NCI-H187 treated with DMSO at 0.1 percent for 48 hours (cell line): ENCODE measurements at places on chromosomes 12 and 14.

DNA sequence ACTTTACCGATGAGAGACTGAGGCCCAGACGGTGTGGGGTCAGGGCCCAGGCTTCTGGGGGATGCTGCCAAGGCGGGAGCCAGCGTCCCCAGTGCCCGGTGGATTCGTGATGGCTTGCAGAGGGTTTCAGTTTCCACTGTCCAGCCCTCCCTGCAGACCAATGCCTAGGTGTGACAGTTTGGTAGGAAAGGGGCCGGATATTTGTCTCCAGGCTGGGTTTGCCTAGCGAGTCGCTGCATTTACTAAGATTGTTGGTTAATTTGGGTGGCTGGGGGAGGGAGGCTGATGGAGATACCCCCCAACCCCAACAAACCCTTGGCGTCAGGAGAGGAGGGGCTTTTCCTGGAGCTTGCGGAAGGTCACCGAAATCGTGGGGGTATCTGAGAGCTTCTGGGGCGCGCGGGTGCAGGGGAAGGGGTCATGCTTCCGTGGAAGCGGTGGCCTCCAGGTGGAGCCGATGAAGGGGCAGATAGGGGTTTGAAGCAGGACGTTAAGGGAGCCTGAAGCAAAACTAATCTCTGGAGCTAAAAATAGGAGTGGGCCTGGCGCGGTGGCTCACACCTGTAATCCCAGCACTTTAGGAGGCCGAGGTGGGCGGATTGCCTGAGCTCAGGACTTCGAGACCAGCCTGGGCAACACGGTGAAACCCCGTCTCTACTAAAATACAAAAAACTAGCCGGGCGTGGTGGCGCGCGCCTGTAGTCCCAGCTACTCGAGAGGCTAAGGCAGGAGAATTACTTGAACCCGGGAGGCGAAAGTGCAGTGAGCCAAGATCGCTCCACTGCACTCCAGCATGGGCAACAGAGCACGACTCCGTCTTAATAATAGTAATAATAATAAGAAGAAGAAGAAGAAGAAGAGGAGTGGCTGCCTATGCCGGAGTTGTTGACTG, 1.1 kb upstream of the CDC42BPB start:
- DNase-seq: no peak

DNA sequence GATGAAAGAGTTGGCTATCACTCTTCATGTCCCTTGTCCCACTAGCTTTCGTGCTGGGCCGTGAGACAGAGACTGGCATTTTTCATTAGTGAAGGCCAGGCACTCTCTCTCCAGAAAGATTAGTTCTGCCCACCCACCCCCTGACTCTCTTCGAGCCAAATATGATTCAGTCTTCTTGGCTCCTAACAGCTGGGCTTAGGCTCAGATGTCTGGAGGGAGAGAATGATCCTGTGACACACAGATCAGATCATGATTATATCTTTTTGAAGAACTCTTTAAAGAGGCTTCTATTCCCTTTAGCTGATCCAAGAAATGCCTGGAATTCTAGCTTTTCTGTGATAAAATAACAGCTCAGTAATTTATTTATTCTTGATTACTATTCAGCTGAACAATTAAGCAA, 5.2 kb upstream of the GNG2 start:
- DNase-seq: no peak

DNA sequence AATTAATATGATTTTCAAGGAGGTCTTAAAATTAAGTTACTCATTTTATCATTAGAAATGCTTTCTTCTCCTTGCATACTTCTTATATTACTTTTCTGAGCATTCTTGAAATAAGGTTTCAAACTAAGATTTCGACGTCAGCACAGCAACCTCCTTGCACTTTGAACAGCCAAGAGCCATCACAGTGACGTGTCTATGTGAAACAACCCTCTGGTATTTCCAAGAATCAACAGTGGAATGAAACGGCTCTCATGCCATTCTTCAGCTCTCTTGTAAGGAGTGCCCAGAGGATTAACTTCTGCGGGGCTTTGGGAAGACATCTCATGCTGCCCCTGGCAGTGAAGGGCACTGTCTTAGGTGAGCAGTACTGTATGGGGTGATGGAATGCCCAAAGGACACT, 109.2 kb downstream of the EFCAB11 start:
- no peak for DNase-seq

- DNase-seq: no peak
Observed at GRCh38 chr14:35416108-35416750, 11.7 kb upstream of the NFKBIA start.

DNA sequence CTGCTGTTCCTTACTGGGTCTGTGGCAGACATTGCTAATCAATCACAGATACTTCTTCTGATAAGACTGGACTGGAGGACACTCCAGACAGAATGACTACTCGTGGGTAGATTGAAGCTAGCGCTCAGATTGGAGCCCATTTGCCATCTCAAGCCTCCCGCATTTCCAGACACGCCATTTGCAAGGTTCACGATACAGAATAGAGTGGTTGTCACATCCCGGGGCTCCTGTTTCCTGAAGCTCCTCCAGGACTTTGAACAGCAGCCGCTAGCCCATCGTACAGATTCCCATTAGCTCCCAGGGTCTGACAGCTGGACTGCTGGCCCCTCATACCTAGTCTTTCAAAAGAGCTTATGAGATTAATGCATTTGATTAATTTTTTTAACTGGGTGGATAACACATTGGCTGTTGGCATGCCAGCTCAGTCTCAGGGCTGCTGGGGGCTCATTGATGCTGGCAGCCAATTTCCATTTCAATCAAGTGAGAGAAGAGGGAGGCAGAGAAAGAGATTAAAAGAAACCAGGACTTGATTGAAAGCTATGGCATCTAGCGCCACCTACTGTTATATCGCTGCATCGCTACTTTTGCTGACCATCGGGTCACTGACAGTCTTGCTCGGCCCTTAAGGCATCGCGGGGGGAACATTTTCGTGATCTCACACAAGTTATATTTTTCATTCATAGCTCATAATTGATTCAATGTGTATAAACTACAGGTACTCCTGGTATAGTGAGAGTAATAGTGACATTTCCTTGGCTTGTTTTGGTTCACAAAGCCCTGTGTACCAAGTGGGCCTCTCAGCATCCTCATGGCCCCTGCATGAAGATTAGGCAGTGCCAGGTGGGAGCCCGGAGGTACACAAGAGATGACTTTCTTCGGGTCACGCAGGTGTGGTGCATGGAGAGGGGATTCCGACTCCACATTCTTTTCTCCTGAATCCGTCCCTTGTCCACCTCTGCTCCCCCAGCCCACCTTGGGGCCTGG, 78.6 kb downstream of the CCDC60 start:
- DNase-seq: peak; percentile 79

DNA sequence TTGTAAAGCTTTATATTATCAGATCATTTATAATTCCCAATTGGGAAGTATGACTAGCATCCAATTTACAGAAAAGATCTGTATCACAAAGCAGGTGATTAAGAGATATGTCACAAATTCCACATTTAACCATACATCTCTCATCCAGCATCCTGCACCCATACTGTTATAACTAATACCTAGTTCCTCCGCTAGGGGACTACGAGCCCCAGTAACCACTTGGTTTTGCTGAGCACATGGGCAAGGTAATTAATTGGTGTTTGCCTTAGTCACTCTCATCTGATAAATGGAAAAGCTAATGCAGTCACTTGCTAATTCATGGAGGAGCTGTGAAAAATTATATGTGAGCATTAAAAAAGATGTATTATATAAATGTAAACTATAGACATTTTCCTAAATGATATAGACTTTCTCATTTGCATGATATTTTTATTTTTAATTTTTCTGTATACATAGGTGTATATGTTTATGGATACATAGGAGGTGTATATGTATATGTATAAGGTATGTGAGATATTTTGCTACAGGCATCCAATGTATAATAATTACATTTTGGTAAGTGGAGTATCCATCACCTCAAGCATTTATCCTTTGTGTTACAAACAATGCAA, 1031.8 kb downstream of the GALC start:
- DNase-seq: no peak

- DNase-seq: peak; percentile 92
Observed at GRCh38 chr14:28766469-28766955, at the start of gene FOXG1. TSS of gene FOXG1 (plus strand) at chr14:28766787. CDS start at chr14:28767280, 493 bp downstream.

DNA sequence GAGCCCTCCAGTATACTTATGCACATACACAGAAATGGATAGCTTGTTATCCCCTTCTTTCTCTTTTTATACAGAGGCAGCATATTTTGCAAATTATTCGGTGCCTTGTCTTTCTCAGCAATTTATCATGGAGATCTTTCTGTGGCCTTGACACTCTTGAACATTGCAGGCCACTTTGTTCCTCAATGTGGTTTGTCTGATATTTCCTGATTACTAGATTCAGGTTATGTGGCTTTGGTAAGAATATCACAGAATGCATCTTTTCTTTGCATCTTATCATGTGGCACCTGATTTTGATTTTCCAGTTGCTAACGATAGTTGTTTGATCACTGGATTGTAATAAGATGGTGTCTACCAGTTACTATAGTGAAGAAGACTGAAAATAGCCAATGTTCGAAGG, 7.1 kb upstream of the SNRPF start:
- DNase-seq: no peak
